ENCODE measurements at places on chromosomes 6 and 20.

- no peak for DNase-seq
Measured at GRCh38 chr6:99495466-99495865, 19.8 kb downstream of the USP45 start.

DNA sequence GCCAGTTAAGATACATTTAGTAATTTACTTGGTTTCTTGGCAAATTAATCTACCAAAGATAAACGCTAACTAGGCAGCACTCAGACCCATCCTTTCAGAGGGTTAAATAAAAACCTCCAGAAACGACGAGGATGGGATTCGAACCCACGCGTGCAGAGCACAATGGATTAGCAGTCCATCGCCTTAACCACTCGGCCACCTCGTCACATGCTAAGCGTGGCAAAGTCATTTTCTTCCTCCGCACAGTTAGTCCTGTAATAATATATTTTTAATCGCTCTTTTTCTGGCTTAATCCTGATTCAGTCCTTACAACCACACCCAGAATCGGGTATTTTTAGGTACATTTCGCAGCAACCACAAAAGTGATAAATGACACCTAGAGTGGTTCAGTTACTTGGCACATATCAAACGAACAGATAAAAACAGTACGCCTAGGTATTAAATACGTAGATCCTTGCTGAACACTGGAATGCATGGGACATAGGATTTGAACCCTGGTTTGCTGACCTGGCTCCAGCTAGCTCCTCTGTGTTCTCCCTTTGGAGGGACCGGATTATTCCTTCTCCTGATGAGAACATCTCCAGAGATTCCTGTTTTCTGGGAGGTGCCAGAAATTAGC is 71.6 kb downstream of the GPX5 start:
- peak; percentile 80 for DNase-seq

DNA sequence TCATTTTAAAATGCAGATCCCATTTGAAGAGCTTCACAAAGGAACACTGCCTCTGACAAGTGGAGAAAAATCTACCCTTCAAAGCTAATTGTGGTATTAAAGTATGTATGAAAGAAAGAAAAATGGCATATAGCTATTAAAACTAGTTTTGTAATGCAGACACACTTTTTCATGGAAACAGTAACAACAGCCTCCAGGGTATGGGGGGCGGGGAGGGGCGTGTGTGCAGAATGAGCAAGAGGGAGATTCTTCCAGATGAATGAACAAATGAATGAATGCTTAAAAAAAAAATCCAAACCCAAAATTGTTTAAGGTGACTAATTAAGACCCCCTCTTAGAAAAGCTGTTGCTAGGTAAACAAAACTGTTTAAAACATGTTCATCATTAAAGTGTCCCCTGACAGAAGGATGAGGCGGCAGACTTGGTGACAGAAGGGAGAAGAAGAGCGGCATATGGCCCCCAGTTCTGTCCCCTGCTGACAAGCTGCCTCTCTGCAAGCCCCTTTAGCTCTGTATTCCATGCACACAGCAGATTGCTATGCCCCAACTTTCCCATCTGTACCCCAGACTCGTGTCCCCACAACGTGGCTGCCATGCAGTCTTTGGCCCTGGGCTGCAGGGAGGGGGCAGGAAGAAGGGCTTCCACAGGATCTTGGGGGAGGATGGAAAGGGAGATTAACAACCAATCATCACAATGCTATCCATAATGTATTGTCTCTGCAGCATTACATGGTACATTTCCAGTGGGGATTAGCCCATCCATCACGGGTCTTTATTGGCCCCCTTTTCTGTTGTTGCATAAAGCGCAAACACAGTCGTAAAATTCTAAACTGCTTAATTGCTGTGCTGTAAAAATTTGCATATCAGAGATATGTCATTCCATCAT is 108.4 kb upstream of the OLIG3 start:
- DNase-seq: no peak

DNA sequence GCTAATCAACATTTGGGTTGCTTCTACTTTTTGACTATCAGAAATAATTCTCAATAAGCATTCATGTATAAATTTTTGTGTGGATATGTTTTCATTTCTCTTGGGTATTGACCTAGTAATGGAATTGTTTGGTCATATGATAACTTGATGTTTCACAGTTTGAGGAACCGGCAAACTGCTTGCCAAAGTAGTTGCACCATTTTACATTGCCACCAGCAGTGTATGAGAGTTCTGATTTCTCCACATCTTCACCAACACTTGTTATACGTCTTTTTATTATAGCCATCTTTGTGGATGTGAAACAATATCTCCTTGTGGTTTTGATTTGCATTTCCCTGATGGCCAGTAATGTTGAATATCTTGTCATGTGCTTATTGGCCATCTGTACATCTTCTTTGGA is 42.6 kb upstream of the TGM2 start:
- DNase-seq: no peak

- no peak for DNase-seq
Measured at GRCh38 chr6:82612475-82613039, 248.9 kb downstream of the TPBG start.

GRCh38 chr20:51156041-51156982 is 133.4 kb upstream of the KCNG1 start:
- no peak for DNase-seq

DNA sequence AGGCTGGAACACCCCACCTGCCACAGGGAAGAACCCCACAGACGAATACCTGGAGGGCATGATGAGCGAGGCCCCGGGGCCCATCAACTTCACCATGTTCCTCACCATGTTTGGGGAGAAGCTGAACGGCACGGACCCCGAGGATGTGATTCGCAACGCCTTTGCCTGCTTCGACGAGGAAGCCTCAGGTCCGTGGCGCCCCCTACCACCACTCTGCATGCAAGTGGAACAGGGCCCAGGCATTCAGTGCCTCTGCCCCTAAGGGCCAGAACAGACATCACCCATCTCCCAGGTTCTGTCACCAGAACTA is 6.6 kb downstream of the MYL9 start:
- DNase-seq: peak; percentile 81

DNA sequence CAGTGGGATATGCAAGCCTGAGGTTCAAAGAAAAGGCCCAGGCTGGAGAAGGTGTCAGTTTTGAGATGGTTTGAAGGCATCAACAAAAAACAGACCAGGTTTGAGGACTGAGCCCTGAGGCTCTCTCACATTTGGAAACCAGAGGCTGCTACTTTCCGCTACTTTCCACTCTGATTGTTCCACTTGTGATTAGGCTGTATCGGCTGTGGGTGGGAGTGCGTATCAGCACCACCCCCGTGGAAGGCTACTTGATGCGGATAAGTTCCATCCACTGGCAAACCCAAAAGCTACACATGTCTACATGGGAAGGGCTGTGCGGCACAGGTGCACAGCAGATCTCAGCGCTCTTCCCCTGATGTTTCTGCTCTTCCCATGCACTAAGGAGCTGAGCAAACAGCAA is 198.7 kb downstream of the GMPR start:
- no peak for DNase-seq

DNA sequence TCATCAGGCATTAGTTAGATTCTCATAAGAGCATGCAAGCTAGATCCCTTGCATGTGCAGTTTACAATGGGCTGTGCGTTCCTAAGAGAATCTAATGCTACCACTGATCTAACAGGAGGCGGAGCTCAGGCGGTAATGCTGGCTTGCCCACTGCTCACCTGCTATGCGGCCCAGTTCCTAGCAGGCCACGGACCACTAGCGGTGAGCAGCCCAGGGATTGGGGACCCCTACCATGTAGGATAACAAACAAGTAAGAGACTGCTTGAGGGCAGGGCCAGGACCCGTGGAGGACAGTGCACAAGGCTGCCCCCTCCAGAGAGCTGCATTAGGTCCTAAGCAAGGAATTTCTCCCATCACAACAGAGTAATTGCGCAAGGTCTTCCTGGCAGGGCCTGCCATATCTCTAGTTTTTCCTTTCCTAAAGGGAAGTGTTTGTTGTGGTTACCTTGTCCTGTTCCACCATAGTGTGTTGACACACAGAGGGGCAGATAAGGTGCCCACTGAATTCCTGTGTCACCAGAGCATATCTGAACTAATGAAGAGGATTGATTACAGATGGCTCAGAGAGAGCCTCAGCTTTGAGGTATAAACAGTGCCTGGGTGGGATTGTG is 58.0 kb downstream of the PACRG start:
- no peak for DNase-seq

- DNase-seq: no peak
Measured at GRCh38 chr6:136184738-136185137, 65.4 kb downstream of the MTFR2 start.

- DNase-seq: no peak
Measured at GRCh38 chr20:17871181-17871580, 97.4 kb downstream of the SNX5 start.

GRCh38 chr20:40949346-40949745 is 79.3 kb upstream of the TOP1 start:
- no peak for DNase-seq

DNA sequence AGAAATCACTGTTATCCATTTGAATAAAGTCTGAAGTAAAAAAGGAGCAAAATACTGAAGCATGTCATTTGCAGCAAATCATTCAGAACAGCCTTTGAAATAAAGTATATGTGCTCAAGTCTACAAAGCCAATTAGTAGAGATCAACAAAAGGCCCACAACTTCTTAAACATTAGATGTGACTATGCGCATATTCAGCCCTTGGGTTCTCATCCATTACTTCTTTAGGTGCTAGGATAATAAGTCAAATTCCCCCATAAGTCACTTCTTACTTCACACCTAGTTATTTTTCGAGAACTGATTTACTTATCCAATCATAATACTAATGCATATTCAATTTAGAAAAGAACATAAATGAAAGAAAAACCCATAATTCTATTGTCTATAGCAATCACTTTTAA is 31.0 kb downstream of the PHIP start:
- no peak for DNase-seq

GRCh38 chr20:38272961-38273360 is 12.4 kb upstream of the KIAA1755 start:
- no peak for DNase-seq

- DNase-seq: no peak
Measured at GRCh38 chr6:114084327-114084890, 113.5 kb upstream of the HDAC2 start.

- peak; percentile 79 for DNase-seq
Measured at GRCh38 chr6:10411971-10412460, 2.9 kb downstream of the TFAP2A start.

GRCh38 chr6:124339610-124340334 is 536.1 kb downstream of the NKAIN2 start:
- DNase-seq: no peak

GRCh38 chr6:34149831-34150400 is 4.0 kb upstream of the GRM4 start:
- peak; percentile 14 for DNase-seq

- DNase-seq: no peak
Measured at GRCh38 chr6:57252975-57253374, 30.9 kb upstream of the RAB23 start.

DNA sequence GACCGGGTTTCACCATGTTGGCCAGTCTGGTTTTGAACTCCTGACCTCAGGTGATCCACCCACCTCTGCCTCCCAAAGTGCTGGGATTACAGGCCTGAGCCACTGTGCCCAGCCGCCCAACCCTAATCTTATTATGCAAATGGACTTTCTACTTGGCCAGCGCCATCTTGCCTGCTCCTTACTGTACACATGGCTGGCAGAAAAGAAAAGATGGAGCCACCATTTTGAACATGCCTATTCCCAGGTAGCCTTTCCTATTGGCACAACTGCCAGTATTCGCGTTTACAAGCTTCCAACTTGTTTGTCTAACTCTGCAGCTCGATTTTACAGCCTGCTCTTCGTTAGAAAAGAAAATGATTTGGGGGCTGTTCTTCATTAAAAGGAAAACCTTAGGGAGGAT is 84.3 kb downstream of the WDR27 start:
- no peak for DNase-seq

GRCh38 chr6:130966344-130966980 is 96.6 kb downstream of the EPB41L2 start:
- no peak for DNase-seq

- DNase-seq: no peak
Measured at GRCh38 chr6:46539866-46540265, 48.6 kb upstream of the RCAN2 start.

DNA sequence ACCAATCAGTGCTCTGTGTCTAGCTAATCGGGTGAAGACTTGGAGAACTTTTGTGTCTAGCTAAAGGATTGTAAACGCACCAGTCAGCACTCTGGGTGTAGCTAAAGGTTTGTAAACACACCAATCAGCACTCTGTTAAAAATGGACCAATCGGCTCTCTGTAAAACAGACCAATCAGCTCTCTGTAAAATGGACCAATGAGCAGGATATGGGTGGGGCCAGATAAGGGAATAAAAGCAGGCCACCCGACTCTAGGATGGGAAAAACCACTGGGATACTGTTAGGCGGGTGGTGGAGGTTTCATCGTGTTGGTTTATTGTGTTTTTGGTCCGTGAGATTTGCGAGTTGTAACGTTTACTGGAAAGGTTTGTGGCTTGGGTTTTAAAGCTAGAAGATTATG is 25.5 kb upstream of the GFOD1 start:
- no peak for DNase-seq

DNA sequence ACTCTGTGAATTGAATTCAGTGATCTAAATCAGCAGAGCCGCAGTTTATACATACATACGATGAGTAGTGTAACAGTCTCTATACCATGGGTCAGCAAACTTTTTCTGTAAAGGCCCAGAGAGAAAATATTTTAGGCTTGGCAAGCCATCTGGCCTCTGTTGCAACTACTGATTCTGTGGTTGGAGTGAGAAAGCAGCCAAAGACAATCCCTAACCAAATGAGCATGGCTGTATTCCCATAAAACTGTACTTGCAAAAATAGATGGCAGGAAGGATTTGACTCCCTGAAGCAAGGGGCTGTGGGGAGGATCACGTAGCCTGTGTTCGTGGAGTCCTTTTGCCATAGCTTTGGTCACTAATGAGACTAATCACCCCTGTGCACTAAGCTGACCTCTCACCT is 17.9 kb upstream of the MOCS1 start:
- no peak for DNase-seq

DNA sequence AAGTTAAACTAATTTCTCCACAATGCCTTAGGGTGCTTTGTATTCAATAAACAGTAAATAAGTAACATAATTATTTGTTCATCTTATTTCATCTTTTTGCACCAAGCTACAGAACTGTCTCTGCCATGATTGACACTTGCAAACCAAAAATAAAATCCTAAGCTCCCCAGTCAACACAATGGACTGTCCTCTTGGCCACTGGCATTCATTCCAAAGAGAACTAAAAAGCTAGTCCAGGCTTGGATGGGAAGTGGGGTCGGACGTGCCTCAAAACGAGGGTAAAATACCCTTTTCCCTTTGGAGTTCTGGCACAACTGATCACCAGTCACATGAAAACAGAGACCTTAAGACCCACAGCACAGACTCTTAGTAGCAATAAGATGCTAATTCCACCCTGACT is 66.4 kb upstream of the THBS2 start:
- DNase-seq: no peak

DNA sequence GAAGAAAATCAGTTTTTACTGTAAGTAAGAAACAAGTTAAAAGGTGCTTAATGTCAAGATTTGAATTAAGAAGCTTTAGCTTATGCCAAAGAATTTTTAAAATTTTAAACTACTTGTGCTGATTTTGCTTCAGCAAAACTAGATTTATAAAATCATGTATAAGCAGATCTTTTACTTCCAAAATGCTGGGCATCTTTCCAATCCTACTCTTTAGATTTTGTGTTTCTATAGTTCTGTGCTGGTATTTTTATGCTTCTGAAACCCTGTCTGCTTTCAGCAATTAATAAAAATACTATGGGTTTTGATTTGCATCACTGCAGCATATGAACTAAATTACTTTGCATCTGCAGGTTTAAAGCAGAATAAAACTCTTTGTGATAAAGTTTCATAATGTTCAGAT is 238.6 kb upstream of the RNF217 start:
- no peak for DNase-seq
